ENCODE measurements at places on chromosomes 7 and 10.

GRCh38 chr7:133959505-133959904, 167.6 kb upstream of the LRGUK start:
- DNase-seq, result no peak

DNA sequence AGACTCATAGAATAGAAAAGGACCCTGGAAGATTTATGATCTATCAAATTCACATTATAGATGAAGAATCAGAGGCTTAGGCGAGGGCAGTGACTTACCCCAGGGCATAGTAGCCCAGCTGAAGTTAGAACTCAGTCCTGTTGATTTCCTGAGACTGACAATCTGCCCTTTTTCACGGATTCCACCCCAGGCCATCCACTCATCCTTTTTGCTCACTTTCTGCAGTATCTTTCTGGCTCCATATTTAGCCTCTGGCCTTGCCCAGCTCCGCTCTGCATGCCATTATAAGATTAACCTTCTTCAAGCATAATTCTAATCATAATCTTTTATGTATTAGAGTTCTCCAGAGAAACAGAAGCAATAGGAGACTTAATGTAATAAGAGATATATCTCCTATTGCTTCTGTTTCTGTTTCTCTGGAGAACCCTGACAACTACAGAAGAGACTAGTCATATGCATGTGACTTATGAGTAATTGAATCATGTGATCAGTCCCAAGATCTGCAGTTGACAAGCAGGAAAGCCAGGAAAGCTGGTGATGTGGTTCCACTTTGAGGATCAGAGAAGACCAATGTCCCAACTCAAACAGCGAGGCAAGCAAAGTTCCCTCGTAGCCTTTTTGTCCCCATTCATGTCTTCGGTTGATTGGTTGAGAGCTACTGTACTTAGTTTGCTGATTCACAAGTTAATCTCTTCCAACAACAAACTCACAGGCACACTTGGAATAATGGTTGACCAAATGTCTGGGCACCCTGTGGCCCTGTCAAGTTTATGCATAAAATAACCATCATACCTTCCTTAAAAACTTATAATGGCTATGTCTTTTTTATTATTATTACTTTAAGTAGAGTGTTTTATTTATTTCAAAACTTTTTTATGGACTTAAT, 412.1 kb downstream of the SUGCT start:
- no peak for DNase-seq

DNA sequence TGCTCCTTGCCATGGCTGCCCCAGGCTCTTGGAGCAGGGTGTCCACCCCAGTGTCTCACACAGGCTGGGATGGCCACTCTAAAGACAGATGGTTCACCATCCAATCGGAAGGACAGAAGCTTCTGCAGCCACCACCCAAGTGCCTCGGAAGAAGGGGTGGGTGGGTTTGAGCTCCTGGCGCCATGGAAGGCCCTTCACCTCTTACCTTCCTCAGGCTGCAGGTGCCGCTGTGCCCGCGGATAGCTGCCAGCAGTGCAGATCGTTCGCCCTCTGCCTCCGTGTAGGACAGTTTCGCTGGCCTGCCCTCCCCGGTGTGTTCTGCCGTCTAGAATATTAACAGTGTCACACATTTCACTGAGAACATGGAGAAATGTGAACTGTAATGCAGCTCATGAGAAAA, 243.6 kb upstream of the GRB10 start:
- no peak for DNase-seq

DNA sequence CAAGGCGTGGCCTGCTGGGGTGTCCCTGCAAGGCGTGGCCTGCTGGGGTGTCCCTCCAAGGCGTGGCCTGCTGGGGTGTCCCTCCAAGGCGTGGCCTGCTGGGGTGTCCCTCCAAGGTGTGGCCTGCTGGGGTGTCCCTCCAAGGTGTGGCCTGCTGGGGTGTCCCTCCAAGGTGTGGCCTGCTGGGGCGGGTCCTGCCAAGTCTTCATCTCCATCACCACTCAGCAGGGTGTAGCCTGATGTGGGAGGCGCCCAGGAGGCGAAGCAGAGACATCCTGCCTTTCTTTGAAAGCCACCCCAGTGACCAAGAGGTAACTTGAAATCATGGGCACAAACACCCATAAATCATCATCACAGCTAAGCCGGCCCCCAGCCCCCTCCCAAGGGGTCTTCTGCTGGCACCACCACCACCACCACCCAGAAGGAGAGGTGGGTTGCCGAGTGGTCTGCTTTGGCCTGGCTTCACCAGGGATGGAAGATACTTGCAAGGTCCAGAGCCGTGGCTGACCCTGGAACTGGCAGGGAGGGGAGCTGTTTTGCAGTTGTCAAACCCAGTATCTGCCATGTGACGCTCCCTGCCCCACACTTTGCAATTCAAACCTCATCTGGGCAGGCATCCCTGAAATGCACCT, 190.6 kb downstream of the EBF3 start:
- no peak for DNase-seq

- peak; percentile 72 for DNase-seq
Measured at GRCh38 chr10:91298224-91298871, 77.9 kb downstream of the PCGF5 start.

GRCh38 chr10:86004337-86004736, 362.3 kb downstream of the GRID1 start:
- DNase-seq, result no peak

- no peak for DNase-seq
Measured at GRCh38 chr10:29136411-29136810, 152.5 kb upstream of the LYZL1 start.

DNA sequence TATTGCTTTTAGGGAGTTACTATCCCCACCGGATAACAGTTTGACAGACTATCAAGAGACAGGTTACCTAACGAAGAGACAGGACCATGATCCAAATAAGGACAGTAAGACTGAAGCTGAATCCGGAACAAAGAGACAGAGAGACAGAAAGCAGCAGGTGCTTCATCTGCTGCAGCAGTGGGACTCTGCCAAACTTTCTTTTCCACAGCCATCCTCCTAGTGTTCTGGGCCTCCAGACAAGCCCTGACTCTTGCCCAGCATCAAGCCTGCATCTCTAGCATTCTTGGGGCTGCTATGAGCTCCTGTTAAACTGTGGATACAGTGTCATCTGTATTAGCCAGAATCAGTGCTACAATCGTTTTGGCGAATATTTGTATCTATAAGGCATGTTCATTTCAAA, 761.7 kb downstream of the GRID1 start:
- no peak for DNase-seq

DNA sequence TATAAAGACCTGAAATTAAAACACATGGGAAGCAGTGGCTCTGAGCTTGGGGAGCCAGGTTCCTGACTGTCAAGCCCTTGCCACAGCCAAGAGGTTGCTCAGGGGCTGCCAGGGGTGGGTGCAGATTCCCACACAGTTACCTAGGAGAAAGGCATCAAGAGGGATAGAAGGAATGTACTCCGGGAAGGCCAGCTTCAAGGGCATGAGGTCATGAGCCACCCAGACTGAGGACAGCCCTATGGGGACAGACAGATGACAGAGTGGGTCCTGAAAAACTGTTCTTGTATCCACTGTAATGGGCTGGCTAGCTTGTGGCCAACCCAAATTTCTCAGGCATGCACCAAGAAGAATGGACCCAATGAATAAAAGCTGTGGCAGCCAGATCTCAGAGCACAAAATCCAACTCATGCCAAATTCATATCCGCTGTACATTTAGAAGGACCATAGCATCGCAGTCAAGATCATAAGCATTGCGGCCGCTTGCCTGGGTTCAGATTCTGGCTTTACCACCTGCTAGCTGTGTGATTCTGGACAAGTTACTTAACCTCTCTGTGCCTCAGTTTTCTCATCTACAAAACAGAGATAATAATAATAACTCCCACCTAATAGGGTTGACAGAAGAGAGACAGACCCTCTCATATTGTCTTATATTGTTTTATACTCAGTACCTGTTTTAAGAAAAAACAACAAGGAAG, 44.9 kb upstream of the KCNMA1 start:
- no peak for DNase-seq

DNA sequence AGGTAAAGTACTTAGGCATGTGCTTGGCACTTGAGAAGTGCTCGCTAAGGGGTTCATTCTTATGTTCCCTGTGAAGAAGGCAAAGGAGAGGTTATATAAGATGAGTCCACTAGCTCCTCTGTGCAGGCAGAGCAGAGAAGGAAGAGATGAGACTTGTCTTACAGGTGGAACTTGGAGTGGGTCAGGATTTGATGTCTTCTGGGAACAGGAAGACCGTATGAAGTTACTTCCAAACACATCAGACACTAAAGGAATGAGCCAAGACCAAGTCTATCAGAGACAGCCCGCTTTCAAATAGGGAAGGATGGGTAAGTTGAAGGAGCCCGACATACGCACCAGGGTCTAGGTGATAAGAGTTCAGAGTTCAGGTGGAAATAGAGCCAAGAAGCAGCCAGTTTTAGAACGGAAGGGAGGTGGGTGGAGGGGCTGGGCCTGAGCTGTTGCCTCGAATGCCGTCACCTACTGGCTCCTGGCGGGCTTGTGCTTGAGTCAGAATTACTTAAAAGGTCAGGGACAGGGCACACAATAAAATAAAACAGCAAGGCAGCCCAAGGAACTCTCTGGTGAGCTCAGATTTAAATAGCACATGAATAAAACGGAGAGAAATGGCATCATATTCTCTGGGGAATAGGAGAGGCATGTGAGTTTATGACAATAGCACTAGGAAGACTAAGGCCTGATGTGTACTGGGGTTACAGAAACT, 56.1 kb upstream of the GRB10 start:
- no peak for DNase-seq

DNA sequence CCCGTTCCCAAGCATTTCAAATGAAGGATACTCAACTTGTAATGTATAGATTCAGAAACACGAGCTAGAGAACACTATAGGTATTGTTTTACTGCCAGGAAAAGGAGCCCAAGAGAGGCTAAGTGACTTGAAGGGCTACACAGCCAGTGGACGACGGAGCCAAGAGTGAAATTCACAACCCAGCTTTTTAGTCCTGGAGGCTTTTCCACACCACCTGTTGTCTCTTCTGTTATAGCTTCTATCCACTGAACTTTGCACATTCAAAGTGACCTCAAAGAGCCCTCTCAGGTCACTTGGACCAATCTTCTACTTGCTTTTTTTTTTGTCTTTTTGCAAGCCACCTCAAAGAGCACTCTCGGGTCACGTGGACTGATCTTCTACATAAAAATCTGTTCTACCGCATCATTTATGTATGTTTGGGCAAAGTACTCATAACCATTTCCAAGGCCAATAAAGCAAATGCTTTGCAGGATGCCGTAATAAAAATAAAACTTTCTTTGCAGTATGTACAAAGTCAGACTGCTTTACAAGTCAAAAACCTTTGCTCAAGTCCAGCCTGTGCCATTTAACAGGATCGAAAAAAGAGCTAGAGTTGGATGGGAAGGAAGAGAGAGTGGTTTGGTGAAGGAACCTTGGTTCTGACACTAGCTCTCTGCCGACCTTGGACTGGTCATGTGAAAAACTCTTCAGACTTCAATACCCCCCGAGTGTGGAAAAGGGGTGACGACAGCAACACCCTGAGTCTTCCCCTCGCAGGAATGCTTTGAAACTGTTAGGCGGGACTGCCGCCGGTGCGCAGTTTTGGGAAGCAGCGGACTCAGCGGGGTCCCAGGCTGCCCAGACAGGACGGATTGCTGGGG, 821 bp downstream of the SLC35B4 start:
- peak; percentile 20 for DNase-seq

GRCh38 chr10:83343676-83344075, 795.6 kb upstream of the GHITM start:
- DNase-seq, result no peak
